Trophoblast cell (in vitro differentiated cells and primary cell): ENCODE measurements at places on chromosomes 1 and 21.

GRCh38 chr1:213050745-213051126 lies 305 bp upstream of the RPS6KC1 start:
- peaks cover 2% of the 10 kb centered on the region for H3K4me1 ChIP-seq
- H3K27ac ChIP-seq: no peak overlapping the region
- no peaks in the 10 kb centered on the region for H3K27me3 ChIP-seq
- no peak for DNase-seq

DNA sequence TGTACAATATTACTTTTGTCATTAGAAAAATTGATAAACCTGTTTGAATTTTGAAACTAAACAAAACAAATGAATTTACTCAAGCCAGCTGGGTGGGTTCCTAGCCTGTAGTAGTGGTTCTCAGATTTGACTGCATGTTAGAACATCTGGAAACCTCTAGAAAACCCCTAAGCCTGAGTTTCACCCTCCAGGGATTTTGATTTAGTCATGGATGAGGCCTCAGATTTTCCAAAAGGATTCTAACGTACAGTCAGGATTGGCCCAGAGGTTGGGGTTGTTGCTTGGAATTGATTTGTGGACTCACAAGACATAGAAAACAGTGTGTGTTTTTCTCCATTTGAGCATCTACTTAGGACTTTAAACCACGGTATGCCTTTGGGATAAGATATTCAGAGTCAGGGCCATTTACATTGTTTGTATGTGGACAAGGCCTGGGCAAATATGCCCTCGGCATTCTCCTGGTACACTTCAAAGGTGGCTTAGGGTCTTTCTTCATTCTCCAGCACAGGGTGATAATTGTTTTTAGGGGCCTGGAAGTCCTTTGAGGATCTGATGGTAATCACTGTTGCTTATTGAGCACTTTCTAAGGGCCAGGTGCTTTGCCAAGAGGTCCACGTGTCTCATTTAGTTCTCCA lies 42.6 kb downstream of the ATP5PO start:
- no peaks in the 10 kb centered on the region for H3K27me3 ChIP-seq
- DNase-seq: no peak
- H3K4me1 ChIP-seq: no peaks in the 10 kb centered on the region
- H3K36me3 ChIP-seq: no peaks in the 10 kb centered on the region
- no peak overlapping the region for H3K27ac ChIP-seq
- no peak overlapping the region for H3K4me3 ChIP-seq

GRCh38 chr21:42379426-42380215 lies 13.3 kb upstream of the TFF1 start:
- no peaks in the 10 kb centered on the region for H3K4me1 ChIP-seq
- H3K4me3 ChIP-seq: no peak overlapping the region
- no peaks in the 10 kb centered on the region for H3K27me3 ChIP-seq
- H3K27ac ChIP-seq: no peak overlapping the region
- no peaks in the 10 kb centered on the region for H3K36me3 ChIP-seq

- peak overlapping the region; percentile 97 for H3K4me3 ChIP-seq
- H3K27ac ChIP-seq: peak overlapping the region; percentile 89
- H3K4me1 ChIP-seq: peaks cover 7% of the 10 kb centered on the region
- H3K36me3 ChIP-seq: peaks cover 7% of the 10 kb centered on the region
- peak; percentile 86 for DNase-seq
Measured at GRCh38 chr1:210233495-210234328, 1.1 kb downstream of the SERTAD4 start.

- no peaks in the 10 kb centered on the region for H3K27me3 ChIP-seq
- no peak overlapping the region for H3K27ac ChIP-seq
- H3K36me3 ChIP-seq: no peaks in the 10 kb centered on the region
Measured at GRCh38 chr1:81650776-81651175, 150.0 kb upstream of the ADGRL2 start.

- no peaks in the 10 kb centered on the region for H3K27me3 ChIP-seq
- H3K36me3 ChIP-seq: no peaks in the 10 kb centered on the region
- no peak overlapping the region for H3K27ac ChIP-seq
- DNase-seq: no peak
Measured at GRCh38 chr1:10196976-10197375, 13.4 kb upstream of the KIF1B start.

GRCh38 chr1:4307911-4308545 lies 346.4 kb upstream of the AJAP1 start:
- H3K27me3 ChIP-seq: no peaks in the 10 kb centered on the region
- no peak overlapping the region for H3K27ac ChIP-seq
- no peak for DNase-seq
- no peak overlapping the region for H3K4me3 ChIP-seq
- H3K36me3 ChIP-seq: no peaks in the 10 kb centered on the region

DNA sequence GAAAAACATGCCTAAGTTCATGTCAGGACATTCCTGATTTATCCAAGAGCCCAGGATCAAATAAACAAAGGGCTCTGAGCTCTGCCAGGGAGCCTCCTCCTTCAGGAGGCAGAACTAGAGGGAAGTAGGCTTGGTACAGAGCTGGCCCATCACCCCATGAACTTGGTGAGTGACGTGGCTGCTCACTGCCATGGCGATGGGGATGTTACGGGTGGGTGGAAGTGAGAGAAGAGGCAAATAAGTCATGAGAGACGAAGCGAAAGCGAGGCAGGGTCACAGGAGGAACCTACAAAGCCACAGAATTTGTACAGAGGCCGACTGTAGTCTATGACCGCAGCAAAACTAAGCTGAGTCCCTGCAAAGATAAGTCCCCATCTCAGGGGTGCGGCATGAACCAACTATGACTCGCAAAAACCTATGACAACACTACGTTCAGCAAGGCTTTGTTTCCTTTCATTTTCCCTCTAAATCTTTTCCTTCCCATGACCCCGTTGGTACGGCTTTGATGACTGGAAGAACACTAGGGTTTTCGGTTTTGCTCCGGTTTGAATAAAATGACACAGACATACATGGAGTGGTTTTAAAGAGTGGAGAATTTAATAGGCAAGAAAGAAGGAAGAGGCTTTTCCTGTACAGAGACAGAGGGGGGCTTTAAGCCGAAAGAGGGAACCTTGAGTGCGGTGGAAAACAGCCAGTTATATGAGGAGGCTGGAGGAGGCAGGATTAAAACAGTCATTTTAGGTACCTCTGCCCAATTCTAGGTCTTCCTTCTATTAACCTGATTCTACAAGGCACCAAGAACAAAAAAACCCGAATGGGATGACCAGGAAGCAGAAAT lies 74.1 kb downstream of the CD46 start:
- H3K27me3 ChIP-seq: no peaks in the 10 kb centered on the region
- peak; percentile 47 for DNase-seq
- no peak overlapping the region for H3K27ac ChIP-seq
- no peak overlapping the region for H3K4me3 ChIP-seq

GRCh38 chr1:231950331-231951128 lies 323.9 kb downstream of the DISC1 start:
- H3K27ac ChIP-seq: no peak overlapping the region
- H3K4me1 ChIP-seq: no peaks in the 10 kb centered on the region
- H3K4me3 ChIP-seq: no peak overlapping the region
- H3K36me3 ChIP-seq: no peaks in the 10 kb centered on the region
- DNase-seq: no peak

- no peaks in the 10 kb centered on the region for H3K27me3 ChIP-seq
- no peaks in the 10 kb centered on the region for H3K4me1 ChIP-seq
- no peak overlapping the region for H3K27ac ChIP-seq
- no peak overlapping the region for H3K4me3 ChIP-seq
- no peaks in the 10 kb centered on the region for H3K36me3 ChIP-seq
Measured at GRCh38 chr21:42047821-42048613, 23.1 kb upstream of the UMODL1 start.

DNA sequence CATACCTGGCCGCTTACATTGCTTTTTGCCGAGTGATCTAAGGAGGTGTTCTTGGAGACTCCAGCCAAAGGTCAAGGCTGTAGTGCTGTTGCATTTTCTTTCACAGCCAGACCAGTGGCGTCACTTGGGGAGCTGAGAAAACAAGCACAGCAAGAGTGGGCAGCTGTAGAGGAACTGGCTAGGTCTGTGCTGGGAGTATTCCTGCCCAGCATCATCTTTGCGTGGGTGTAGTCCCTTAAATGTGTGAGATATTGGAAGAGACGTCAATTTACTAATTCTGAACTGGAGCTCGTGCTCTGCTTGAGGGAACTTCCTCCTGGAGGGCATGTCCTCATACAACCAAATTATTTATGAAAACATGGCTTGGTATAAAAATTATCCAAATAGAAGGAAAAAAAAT lies 10.2 kb downstream of the UBIAD1 start:
- peaks cover 10% of the 10 kb centered on the region for H3K36me3 ChIP-seq
- no peak overlapping the region for H3K27ac ChIP-seq
- DNase-seq: no peak
- H3K27me3 ChIP-seq: no peaks in the 10 kb centered on the region

GRCh38 chr1:199746666-199747384 lies 280.7 kb upstream of the NR5A2 start:
- H3K27ac ChIP-seq: no peak overlapping the region
- H3K27me3 ChIP-seq: peaks cover 2% of the 10 kb centered on the region
- no peak for DNase-seq
- H3K4me1 ChIP-seq: no peaks in the 10 kb centered on the region

- peaks cover 86% of the 10 kb centered on the region for H3K36me3 ChIP-seq
- H3K27me3 ChIP-seq: no peaks in the 10 kb centered on the region
- H3K27ac ChIP-seq: no peak overlapping the region
- H3K4me3 ChIP-seq: no peak overlapping the region
Measured at GRCh38 chr21:45479691-45480675, 62.3 kb downstream of the SLC19A1 start.

- no peak overlapping the region for H3K4me3 ChIP-seq
- H3K27ac ChIP-seq: no peak overlapping the region
- H3K36me3 ChIP-seq: no peaks in the 10 kb centered on the region
- no peaks in the 10 kb centered on the region for H3K27me3 ChIP-seq
Measured at GRCh38 chr1:100795646-100795985, 76.1 kb downstream of the VCAM1 start.

- no peaks in the 10 kb centered on the region for H3K27me3 ChIP-seq
- no peak overlapping the region for H3K27ac ChIP-seq
- no peaks in the 10 kb centered on the region for H3K4me1 ChIP-seq
- DNase-seq: no peak
- no peaks in the 10 kb centered on the region for H3K36me3 ChIP-seq
- H3K4me3 ChIP-seq: no peak overlapping the region
Measured at GRCh38 chr1:174922121-174922520, 77.6 kb upstream of the CACYBP start.

DNA sequence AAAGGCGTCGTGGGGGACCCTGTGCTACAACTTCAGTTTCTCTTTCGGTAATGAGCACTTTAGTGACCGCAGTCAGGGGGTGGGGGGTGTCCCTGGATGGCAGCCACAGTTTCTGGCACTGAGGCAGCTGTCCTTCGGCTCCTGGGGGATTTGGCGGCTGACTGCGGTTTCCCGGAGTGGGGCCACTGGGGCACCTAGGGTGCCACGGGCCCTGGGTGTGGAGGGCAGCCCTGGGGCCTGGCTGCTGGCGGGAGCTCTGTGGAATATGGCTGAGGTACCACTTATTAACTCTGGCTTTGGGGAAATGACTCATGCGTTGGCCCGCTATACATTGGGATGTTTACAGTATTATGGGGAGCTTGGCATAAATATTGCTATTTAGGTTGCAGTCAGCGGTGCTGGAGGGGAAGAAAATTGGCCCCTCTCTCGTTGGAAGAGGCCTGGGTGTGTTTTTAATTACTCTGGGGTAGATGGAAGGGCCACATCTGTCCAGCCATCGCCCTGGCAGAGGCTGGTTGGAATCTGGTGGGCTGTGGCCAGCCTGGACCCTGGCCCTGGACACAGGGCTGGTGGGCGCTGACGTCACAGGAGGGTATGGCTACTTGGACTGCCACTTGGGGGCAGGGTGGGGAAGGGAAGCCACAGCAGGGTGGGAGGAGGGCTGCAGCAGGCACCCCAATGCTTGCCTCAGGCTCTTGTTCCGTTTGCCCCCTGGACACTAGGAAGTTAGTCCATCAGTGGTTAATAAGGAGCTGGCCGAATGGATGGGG lies 2.0 kb downstream of the EPHB2 start:
- no peaks in the 10 kb centered on the region for H3K36me3 ChIP-seq
- no peak for DNase-seq
- peaks cover 2% of the 10 kb centered on the region for H3K4me1 ChIP-seq
- H3K27me3 ChIP-seq: peaks cover 22% of the 10 kb centered on the region

GRCh38 chr1:65440915-65441314 lies 20.4 kb downstream of the LEPR start:
- peaks cover 1% of the 10 kb centered on the region for H3K4me1 ChIP-seq
- H3K36me3 ChIP-seq: peaks cover 2% of the 10 kb centered on the region
- H3K4me3 ChIP-seq: no peak overlapping the region
- DNase-seq: no peak

- DNase-seq: no peak
- H3K27me3 ChIP-seq: no peaks in the 10 kb centered on the region
- no peak overlapping the region for H3K27ac ChIP-seq
- no peak overlapping the region for H3K4me3 ChIP-seq
- H3K36me3 ChIP-seq: no peaks in the 10 kb centered on the region
- H3K4me1 ChIP-seq: no peaks in the 10 kb centered on the region
Measured at GRCh38 chr1:43305926-43306687, 5.3 kb downstream of the TIE1 start.

DNA sequence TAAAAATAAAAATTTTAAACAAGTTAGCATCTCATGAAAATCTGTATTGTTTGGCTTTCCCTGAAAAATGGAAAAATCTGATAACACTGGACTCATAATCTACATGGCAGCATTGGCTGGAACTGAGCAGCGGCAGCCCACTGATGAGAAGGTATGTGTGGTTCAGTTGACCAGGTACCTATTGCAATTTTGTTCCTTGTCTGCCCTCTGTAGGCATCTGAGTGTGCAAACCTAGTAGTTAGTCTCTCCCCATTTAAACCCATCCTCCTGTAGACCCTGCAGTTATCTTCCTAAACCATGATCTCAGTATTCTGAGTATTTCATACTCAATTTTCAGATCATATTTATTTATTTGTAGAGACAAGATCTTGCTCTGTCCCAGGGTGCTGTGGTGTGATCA lies 59.4 kb upstream of the SERBP1 start:
- no peaks in the 10 kb centered on the region for H3K4me1 ChIP-seq
- H3K4me3 ChIP-seq: no peak overlapping the region
- H3K27ac ChIP-seq: no peak overlapping the region
- peak; percentile 61 for DNase-seq
- no peaks in the 10 kb centered on the region for H3K36me3 ChIP-seq

- H3K4me3 ChIP-seq: no peak overlapping the region
- no peak overlapping the region for H3K27ac ChIP-seq
- H3K36me3 ChIP-seq: no peaks in the 10 kb centered on the region
- no peaks in the 10 kb centered on the region for H3K4me1 ChIP-seq
- DNase-seq: peak; percentile 10
Measured at GRCh38 chr1:99643021-99643779, 2.7 kb upstream of the PALMD start.

DNA sequence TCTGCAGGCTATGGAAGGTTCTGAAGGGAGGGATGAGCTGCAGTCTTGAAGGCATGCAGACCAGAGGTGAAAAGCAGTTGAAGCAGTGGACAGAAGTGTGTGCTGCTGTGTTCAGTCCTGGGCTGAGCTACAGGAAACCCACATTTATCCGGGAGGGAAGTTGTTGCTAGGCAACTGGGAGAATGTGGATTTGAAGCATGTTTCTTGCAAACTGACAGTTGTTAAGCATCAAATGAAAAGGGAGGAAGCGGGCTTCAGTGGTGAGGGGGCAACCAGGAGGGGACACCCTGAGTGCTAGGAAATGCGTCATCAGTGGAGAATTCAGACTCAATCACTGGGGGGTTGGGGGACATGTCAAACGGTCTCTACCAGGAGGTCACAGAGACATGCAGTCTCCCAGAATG lies 28.7 kb downstream of the ABCA4 start:
- H3K27ac ChIP-seq: peak overlapping the region; percentile 99
- H3K4me3 ChIP-seq: no peak overlapping the region
- no peaks in the 10 kb centered on the region for H3K36me3 ChIP-seq
- no peaks in the 10 kb centered on the region for H3K27me3 ChIP-seq
- H3K4me1 ChIP-seq: peaks cover 45% of the 10 kb centered on the region
- peak; percentile 51 for DNase-seq
